T-helper 9 cell (primary cell): ENCODE measurements at places on chromosomes 3 and 15.

DNA sequence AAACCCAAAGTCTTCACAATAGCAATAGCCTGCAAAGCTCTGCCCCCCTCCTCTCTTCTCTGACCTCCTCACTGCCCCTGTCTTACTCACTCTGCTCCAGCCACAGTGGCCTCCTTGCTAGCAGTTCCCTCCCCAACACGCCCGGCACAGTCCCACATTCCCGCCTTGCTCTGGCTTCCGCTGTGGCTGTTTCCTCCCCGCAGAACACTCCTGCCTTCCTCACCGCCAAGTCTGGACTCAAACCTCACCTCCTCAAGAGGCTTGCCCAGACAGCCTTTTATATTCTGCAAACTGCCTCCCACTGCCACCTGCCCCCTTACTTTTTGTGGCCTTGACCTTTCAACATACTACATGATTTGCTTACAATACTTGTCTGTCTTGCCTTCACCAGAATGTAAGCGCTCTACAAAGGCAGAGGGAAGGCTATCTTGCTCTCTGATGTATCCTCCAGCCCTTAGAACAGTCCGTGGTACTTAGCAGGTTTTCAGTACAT lies 406 bp upstream of the MPI start:
- DNase-seq, result no peak

- no peak for DNase-seq
These were observed 297.1 kb downstream of the NSUN3 start for GRCh38 chr3:94359996-94360395.

- DNase-seq, result no peak
These were observed 2.6 kb upstream of the VPS39 start for GRCh38 chr15:42210696-42211095.

GRCh38 chr3:153372326-153372725 lies 210.3 kb downstream of the RAP2B start:
- no peak for DNase-seq

DNA sequence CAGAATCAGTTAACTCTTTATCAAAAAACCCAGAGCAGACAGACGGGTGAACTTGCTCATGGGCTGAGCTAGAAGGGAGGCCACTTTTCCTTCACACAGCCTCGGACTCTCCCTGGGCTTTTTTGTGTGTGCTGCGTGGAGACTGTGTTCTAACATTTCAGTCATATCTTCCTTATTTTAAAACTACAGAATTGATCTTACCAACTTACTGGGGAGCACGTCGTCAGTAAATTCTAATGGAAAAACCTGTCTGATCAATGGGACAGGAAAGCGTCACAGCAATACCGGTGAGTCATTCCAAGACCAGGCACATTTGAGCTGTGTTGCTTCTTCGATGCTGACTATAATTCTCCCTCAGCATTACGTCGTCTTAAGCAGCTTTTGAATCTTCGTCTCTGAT lies 145.1 kb downstream of the LPP start:
- no peak for DNase-seq

DNA sequence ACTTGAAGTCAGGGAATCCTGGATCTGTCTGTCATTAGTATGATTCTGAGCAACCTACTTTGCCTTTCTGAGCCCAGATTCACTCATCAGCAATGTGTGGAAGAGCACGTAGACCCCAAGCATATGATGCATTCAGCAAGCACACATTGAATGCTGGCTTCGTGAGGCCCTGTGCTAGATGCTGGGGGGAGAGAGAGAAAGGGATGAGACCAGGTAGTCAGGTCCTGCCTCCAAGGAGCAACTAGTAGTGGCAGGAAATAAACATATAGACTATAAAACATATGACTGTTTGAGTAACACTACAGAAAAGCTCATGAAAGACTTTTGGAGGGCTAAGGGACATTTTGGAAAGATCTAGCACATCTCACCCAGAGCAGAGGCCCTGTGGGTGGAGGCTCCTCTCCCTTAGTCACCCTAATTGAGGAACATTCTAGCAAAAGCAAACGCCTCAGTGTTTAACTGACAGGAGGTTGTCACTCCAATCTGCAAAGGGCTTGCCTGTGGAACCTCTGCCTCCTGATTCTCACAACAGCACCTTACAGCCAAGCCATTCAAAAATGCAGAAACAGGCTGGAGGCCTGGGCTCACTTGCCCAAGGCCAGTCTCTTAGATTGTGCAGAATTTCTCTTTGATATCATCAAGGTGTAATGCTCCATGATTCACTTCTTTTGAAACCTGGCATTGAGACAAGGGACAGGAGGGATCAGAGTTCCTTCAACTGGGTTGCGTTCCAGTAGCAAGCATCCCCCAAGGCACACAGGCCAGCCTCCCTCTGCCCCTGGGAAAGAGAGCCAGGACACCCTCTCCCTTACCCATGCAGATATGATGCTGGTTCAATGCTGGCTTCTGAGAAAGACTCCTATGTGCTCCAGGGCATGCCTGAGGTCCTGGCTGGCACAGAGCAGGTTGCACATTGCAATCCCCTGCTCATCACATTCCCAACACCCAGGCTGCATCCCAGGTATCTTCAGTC lies 26.1 kb downstream of the STARD5 start:
- DNase-seq, result no peak

DNA sequence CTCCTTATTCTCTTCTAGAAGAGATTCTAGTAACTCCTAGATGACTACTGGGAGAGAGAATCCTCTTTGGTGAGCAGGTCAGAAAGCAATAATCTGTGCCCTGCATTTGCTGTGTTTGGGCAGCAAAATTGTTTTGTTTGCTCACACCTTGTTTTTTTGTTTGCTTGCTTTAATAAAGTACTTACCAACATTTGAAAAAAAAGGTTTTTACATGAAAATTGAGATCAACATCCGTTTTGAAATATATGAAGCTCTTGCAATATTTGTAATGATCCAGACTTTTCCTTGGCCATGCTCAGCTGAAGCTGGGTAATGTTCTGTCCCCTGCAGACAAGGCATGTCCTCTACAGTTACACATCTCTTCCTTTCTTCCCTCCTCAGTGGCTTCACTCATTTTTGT lies 62.2 kb downstream of the DIPK2A start:
- DNase-seq, result no peak

- no peak for DNase-seq
These were observed 14.3 kb upstream of the CLASP2 start for GRCh38 chr3:33732394-33732793.

DNA sequence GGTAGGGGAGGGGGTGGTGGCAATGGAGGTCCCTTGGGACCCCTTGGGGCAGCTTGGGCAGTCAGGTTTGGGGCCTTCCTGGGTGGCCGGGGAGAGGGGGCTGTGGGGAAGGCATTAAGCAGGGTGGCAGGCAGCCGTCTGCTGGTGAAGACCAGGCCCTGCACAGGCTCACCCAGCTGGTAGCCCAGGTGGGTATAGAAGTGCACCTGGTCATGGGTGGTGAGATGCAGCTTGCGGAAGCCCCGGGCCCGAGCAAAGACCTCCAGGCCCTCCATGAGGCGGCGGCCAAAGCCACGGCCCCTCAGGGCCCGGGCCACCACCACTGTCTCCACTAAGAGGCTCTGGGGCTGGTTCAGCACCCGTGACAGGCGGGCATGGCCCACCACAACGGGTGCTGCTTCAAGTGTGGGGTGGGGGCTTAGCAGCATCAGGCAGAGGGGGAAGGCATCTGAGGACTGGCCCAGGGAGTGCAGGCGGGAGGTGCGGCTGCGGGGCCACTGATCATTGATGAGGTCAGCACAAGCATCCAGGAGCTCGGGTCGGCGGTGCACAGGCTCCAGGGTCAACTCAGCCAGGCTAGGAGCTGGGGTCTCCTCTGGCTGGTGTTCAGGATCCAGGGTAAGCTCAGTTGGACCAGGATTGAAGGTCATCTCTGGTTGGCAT lies 2.4 kb downstream of the HYAL3 start:
- DNase-seq, result no peak

DNA sequence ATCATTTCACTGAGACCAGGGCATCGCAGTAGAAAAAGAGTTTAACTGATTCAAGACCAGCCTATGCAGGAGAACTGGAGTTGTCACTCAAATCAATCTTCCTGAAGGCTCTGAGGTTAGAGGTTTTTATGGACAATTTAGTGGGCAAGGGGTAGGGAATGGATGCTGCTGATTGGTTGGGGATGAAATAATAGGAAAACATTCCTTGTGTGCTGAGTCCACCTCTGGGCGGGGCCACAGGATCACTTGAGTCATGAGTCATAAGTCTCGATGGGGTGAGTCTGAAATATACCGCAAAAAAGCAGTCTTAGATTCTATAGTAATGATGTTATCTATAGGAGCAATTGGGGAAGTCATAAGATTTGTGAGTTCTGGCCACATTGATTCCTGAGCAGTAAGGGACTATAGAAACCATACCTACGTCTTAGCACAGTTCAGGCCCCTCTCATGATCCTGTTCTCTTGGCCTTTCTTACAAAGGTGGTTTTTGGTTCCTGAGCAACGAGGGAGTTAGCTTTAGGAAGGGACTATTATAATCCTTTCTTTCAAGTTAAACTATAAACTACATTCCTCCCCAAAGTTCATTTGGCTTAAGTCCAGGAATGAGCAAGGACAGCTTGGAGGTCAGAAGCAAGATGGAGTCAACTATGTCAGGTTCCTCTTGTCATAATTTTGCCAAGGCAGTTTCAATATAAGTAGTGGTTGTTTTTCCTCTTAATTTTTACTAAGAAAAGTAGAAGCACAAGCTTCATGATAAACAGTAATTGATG lies 2.7 kb upstream of the OPA1 start:
- no peak for DNase-seq

DNA sequence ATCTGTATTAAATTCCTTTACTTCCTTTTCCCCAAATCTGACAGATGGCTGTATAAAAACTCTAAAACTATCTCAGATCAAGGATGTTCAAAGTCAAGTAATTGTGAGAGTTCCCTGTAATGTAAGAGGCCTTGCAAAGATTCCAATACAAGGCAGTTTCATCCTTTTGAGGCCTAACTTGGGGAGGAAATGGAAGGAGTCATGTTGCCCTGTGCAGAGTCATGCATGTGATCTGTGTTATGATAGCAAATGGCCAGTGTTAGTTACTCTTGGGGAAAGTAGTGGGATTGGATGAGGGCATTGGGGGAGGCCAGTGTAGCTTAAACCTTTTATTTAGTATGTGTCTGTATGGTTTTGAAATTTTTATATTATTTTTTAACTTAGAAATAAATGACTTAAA lies 23.7 kb upstream of the FBXL22 start:
- DNase-seq, result no peak

DNA sequence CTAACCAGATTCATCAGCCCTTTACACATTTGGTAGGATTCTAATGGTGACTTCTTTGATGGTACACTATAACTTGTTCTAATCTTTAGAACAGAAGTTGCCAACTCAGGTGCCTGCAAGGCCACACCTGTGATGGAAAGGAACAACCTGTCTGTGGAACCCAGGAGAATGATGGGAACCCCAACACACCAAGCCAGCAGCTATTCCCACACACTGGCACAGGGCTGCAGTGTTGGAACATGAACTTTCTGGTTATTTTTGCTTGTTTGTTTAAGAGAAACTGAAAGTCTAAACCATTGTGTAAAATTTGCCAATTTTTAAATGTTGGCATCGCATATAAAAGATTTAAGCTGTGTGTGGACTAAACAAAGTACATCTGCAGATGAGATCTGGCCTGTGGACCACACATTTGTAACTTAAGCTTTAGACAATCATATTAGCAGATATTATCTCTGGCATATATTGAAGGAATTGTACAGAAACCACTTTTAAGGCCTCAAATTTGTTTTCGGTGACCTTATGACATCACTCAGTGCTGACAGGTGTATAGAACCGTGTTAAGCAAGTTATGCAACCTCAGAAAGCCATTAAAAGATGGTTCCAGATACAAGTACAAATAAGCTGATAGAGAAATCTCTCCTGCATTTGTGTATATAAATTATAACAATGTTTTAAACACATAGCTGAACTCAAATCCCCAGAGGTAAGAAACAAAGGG lies 242.9 kb downstream of the SLC9A9 start:
- DNase-seq, result no peak

- no peak for DNase-seq
These were observed 29.1 kb upstream of the ONECUT1 start for GRCh38 chr15:52819253-52819652.

DNA sequence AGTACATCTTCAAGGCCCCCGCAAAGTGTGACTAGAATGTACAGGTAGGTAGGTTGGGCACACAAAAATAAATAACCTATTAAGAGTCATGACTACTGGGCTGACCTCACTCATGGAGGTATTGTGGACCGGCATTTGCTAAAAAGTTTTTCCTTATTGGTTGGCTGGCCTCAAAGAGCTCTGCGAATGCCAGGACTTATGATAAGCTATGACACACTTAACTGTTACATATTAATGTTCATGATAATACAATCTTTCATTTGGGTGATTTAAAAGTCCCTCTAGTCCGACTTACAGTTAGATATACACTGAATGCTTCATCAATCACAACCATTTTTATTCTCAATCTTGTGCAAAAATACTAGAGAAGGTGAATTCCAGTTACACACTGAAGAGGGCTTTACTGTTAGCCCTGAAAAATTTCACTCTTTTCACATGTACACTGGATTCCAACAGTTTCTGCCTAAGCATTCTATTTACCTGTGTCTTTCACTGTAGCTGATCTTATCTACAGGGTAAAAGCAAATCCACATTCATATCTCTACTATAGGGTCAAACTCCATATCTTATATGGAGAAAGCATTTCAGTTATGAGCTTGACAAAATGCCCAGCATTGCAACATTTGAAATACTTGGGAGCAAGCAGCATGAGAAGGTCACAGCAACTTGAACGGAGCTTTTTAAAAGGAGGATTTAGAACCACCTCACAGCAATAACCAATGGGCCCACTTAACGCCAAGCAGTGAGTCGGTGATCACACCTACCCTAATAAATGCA lies 329.1 kb downstream of the FOXP1 start:
- DNase-seq, result no peak

GRCh38 chr15:60413231-60413824 lies 15.5 kb upstream of the ANXA2 start:
- no peak for DNase-seq
